ENCODE measurements at places on chromosomes 3 and 15. TPM values are rescaled to one million over a fixed set of nuclear protein-coding genes. Genes with fewer than 3 reads are reported as not detected.

The UCN2 gene
- not detected for total RNA-seq

The DCLK3 gene
- not detected for total RNA-seq

The TNNC1 gene
- total RNA-seq = 1.1 TPM

The SLC9C1 gene
- 0.13 TPM for total RNA-seq

The STAG1 gene
- 43.5 TPM for total RNA-seq

The NISCH gene
- total RNA-seq = 43.2 TPM

The SH2D7 gene
- 0.58 TPM for total RNA-seq

Data from colonic mucosa (tissue), 4 donors.